ENCODE measurements at places on chromosomes 1 and 21.

DNA sequence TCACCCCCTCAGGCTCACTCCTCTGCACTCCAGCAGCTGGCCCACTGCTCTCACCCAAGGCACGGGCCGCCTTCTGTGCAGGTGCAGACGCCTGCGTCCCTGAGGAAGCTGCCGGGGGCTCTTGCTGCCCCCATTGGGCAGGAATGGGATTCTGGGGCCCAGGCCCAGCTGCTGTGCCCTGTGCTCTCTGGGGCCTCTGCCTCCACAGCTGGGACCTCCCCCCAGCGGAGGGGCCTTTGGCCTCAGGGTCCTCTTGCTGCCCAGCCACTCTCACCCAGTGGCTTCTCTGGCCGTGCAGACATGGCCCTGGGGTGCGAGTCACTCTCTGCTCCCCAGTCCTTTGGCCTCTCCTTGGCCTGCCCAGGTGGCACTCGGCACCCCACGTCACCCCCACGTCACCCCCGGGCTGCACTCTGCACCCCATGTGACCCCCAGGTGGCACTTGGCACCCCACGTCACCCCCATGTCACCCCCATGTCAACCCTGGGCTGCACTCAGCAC lies 19.1 kb upstream of the LRRC3 start:
- no peak for DNase-seq

GRCh38 chr21:27787046-27787445 lies 820.2 kb upstream of the ADAMTS5 start:
- DNase-seq: no peak

GRCh38 chr21:39669485-39669884 lies 56.7 kb downstream of the B3GALT5 start:
- DNase-seq: no peak

DNA sequence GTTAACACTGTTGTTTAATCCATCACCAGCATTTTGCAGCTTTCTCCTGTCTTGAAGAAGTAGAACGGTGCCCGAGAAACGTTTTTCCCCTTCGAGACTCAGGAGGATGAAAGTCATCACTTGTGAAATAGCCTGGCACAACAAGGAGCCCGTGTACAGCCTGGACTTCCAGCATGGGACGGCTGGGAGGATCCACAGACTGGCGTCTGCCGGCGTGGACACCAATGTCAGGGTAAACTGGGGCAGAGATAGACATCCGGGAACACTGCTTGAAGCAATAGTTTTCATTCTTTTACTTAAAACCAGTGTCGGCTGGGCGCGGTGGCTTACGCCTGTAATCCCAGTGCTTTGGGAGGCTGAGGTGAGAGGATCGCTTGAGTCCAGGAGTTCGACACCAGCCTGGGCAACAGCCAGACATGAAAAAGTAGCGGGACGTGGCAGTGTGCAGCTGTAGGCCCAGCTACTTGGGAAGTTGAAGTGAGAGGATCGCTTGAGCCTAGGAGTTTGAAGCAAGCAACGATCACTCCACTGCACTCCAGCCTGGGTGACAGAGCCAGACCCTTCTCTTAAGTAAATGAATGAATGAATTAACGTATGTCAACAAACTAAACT lies 945 bp downstream of the CHAF1B start:
- no peak for DNase-seq

DNA sequence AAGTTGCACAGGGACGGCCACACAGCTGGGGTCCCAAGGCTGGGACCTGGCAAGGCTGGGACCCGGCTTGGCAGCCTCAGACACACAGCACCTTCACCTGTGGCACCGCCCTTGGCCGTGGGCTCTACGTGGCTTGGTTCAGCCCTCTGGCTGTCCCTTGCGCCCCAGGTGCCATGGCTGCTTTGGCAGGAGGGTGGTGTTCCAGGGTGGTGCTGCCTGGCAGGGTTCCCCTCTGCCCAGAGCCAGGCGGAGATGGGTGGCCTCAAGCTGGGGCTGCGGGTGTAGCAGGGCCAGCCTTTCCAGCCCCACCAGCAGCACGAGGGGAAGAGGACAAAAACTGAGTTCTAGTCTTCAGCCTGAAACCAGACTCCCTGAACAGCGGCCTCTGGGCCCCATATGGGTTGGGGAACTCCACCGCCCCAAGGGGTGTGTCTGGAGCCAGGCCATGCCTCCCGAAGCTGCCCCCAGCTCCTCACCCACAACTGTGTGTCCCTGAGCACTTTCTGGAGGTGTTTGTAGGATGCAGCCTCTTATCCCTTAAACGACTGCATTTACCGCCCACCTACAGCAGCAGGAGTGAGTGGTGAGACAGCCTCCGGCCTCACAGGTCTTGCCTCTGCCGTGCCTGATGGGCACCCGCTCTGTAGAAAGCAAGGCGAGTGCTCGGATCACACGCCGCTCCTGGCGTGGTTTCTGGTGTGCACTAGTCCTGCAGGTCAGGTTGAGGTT lies 92.3 kb downstream of the PDE9A start:
- DNase-seq: no peak

DNA sequence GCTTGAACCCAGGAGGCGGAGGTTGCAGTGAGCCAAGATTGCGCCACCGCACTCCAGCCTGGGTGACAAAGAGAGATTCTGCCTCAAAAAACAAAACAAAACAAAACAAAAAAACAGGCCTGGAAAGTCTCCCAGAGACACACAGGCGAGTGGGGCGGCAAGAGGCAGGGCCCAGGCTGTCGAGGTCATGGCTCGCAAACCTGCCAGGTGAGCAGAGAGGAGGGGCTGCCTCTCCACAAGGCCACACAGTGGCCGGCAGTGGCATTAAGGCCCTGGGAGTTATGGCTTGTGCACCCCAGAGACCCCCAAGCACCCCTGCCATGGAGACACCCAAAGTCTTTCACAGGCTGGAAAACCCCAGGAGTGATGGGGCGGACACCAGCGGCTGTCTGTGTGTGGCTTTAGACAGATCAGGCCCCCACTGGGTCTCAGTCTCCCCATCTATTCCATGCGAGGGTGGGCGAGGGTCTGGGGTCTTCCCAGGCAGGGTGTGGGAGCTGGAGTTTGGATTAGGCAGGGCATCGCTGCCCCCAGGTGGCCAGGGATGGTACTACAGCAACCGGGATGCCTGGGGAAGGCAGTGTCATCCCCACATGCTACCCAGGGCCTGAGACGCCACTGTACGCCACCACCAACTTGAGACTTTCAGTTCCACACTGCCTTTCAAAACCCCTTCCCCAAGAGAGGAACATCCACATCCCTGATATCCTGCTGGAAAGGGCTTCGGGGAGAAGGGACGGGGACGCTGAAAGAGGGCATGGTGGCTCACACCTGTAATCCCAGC lies 7.3 kb upstream of the CTRC start:
- DNase-seq: peak; percentile 74

DNA sequence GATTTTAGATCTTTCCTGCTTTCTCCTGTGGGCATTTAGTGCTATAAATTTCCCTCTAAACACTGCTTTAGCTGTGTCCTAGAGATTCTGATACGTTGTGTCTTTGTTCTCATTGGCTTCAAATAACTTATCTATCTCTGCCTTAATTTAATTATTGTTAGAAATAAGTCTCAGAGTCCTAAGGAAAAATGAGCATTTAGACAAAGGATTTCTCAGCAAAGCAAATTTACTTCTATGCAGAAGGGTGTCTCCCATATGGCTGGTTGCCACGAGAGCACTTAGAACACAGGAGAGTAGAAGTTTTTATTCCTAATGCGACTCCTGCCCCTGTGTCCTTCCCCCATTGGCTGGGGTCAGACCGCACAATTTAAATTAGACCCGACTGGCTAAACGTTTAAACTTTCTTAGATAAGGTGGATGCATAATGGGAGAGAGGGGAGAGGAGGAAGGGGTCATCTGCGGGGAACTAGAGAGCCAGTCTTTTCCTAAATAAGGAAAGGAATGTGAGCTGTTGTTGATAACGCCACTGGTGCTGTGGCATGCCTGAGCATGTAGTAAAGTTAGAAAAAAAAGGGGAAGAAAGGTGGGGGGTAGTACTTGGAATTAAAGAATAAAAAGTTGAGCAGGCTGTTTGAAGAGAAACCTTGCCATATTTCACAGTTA lies 170.2 kb downstream of the DYRK1A start:
- DNase-seq: peak; percentile 96

GRCh38 chr1:186925881-186926669 lies 97.3 kb downstream of the PLA2G4A start:
- peak; percentile 43 for DNase-seq

DNA sequence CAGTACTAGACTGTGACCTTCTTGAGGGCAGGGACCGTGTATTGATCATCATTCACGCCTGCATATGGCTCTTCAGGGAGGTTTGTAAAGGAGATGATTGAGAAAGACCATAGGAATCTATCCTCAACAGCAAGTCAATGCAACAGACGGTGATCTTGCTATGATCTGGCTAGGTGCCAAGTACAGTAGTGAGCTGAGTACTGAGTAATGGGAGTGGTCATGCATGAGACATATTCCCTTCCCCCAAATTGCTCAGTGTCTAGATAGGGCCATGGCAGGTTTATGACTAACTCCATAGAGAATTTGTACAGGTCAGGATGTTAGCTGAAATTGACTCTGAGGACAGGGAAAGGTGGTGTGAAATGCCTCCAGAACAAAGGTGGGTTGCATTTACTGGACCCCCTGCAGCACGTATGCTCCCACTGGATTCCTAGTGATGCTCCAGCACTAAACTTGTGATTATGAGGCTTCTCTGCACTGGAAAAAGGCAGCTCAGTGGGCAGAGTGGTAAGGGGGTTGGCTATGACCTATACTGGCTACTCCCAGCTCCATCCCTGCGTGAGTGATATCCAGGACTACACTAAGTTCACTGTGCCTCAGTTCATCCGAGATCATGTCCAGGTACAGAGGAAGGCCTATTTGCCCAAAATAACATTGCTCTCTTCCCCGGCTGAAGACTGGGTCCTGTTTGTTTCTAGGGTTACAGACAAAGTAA lies 37.2 kb downstream of the KCNJ6 start:
- no peak for DNase-seq

- DNase-seq: no peak
Observed at GRCh38 chr21:42538479-42539275, 25.0 kb downstream of the SLC37A1 start.

DNA sequence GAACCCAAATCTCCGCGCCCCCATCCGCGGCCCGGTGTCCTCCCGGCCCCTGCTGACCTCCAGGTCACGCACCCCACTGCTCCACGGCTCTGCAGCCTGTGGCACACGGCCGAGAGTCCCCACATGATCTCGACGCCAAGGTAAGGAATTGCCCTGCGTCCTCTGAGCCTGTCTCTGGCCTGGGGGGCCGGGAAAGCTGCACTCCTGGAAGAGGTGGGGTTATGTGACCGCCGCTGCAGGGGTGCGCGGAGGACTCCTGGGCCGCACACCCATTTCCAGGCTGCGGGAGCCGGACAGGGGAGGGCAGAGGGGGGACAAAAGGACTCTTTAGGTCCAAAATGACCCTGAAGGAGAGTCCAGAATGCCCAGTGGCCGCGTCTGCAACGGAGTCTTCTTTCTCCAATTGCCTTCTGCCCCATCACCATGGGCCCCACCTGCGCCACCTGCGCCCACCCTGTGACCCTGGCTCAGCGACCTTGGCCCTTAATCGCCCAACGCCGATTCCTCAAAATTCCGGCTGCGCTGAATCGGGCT lies 997 bp upstream of the SIM2 start:
- DNase-seq: no peak

DNA sequence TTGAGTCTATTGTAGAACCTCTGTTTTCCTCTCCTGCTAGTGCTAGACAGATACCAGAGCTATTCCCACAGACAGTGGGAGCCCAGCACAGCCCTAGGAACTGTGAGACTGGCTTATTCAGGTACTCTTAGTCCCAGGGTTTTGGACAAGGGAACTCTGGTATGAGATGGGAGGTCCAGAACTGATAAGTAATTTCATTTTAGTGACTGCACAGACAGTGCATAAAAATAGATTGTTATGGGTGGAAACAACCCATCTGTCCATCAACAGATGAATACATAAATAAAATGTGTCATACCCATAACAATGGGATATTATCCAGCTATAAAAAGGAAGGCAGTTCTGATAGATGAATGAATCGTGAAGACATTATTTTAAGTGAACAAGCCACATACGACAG lies 9.0 kb downstream of the EPS8L3 start:
- no peak for DNase-seq

- DNase-seq: no peak
Observed at GRCh38 chr1:12180315-12180714, 13.5 kb downstream of the TNFRSF1B start.

GRCh38 chr1:21572735-21573277 lies 63.6 kb downstream of the ALPL start:
- DNase-seq: no peak

DNA sequence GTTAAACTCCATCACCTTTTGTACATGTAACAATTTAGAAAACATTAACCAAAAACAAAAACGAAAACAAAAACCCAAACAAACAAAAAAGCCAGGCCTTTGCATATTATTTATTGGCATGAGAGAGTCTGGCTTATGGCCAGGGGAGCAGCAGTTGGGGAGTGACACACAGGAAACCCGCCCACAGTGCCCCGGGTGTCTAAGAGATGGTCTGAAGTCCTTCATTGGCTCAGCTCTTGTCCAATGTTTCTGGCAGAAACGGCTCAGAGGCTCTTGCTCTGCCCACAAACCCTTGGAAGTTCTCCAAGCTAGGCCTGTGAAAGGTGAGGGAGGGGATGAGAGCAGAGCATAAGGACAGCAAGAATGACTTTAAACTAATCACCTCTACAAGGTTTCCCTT lies 131.5 kb downstream of the CNIH3 start:
- DNase-seq: peak; percentile 9

DNA sequence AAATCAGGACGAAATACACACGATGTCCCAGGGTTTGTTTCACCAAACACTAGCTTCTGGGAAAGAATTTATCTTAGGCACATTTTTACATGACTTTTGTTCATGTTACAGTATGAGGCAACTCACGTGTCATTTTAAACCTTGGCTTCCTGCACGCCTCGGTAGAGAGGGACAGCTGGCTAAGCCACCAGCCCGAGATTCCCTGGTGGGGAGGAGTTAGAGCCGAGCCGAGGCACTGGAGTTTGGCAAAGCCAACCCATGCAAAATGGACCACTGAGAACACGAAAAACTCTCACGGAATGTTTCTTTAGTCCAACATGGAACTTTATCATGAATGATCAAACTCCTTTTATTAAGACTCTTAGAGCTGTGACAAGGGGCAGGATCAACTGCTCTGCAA lies 240.0 kb downstream of the DYRK1A start:
- no peak for DNase-seq

DNA sequence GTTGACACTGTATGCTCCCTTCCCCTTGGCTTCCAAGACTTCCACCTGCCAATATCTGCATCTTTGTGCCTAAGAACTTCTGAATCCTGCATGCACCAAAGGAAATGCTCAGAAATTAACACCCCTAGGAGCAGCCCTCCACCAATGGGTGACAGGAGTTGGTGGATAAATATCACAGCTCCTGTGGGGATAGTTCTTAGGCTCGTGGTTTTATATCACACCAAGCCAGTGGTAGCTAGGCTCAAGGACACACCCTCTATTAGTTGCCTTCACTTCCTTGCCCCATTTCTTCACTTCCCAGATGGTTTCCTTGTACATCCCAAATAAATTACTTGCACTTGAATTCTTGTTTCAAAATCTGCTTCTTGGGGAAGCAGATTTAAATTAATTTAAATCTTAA lies 16.9 kb upstream of the CDC14A start:
- DNase-seq: no peak

- DNase-seq: no peak
Observed at GRCh38 chr1:211591980-211592493, 13.1 kb upstream of the SLC30A1 start.
